ENCODE measurements at places on chromosomes 1 and 21.

DNA sequence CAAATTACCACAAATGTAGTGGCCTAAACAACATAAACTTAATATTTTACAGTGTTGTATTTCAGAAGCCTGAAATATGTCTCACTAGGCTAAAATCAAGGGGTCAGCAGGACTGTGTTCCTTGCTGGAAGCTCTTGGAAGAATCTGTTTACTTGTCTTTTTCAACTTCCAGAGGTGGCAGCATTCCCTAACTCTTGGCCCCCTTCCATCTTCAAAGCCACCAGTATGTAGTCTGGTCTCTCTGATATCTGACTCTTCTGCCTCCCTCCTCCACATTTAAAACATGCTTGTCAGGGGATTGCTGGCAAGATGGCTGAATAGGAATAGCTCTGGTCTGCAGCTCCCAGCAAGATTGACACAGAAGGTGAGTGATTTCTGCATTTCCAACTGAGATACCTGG is 567.5 kb downstream of the PLA2G4A start:
- DNase-seq = no peak

DNA sequence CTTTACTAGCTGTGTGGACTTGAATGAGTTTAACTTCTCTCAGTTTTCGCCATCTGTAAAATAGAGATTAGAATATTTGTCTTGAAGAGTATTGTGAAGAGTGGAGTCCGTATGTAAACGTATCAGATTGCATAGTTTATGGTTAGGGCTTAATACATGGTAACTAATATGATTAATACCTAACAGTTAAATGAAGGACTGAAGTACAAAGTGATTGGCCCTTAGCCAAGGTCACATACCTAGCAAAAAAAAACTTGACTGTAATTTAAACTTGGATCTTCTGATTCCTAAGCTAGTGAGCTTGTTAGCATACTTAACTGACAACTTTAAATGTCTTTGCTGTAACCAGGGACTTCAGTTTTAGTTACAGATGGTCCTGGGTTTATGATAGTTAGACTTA is 1.9 kb downstream of the GIPC2 start:
- no peak for DNase-seq

DNA sequence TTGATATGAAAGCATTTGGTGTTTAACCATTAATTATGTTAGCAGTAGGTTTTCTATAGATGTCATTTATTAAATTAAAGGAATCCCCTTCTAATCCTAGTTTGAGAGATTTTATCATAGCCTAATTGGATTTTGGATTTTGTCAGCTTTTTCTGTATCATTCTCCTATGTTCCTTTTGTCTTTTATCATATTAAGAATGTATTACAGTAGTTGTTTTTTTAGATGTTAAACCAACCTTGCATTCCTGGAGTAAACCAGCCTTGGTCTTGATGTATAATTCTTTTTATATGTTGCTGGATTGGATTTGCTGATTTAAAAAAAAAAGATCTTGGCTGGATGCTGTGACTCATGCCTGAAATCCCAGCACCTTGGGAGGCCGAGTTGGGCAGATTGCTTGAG is 5.6 kb downstream of the SETDB1 start:
- DNase-seq = no peak

DNA sequence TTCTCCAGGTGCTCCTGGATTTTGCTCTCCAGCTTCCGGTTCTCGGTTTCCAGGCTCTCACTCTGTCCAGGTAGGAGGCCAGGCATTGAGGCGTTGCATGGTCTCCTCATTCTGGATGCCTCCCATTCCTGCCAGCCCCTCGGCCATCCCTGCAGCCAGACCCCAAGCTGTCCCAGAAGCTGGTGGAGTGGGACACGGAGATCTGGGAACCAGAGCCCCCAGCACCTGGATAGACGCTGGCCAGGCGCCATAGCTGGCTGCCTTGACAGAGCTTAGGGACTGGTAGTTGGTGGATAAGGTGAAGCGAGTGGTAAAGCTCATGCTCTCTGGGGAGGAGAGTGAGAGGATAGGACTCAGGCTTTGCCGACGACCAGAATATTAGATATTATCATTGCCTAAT is 29.6 kb downstream of the RAP1A start:
- no peak for DNase-seq

DNA sequence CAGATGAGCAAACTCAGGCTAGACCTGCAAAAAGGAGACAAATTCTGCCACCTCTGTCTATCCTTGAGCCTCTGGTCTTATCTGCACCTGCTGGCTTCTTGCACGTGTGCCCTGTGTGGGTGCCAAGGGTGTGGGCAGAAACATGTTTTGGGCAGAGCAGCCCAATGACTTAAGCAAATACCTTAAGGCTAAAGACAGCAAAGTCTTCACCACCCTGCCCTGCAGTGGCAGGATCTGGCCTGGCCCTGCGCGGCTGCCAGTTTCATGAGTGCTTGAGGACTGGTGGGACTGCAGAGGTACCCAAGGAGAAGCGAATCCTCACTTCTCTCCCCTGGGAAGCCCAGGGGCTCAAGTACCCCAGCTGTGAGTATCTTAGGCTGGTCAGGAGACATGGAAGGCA is 3.8 kb upstream of the SLC26A9 start:
- DNase-seq = no peak

DNA sequence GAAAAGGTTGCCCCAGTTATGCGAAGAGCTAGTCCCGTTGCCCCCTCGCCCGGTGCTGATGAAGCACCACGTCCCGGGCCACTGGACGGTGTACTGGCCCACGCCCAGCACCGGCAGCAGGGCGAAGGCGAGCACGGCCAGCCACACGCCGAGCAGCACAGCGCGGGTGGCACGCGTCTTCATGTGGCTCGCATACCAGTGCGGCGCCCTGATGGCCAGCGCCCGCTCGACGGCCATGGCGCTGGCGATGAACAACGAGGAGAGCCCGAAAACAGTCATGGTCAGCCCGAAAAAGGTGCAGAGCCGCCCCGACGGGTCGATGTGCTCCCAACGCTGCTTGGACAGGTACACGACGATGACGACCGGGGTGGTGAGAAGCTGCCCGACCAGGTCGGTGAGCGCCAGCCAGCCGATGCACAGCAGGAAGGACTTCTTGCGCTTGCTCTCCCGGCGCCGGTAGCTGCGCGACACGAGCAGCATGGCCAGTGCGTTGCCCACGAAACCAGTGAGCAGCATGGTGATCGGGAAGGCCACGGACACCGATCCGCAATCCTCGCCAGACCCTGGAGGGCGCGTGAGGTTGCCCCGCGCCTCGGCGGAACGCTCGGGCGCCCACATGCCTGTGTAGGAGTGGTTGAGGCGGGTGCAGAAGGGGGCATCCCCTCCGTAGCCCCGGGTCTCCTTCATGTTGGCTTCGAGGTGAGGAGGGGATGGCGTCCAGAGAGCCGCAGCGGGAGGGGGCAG is 553 bp downstream of the PTGER3 start:
- DNase-seq = no peak

- DNase-seq = no peak
Measured at GRCh38 chr1:45884700-45885099, 81.3 kb downstream of the MAST2 start.

GRCh38 chr1:246492611-246493245 is 14.4 kb downstream of the SMYD3 start:
- no peak for DNase-seq

DNA sequence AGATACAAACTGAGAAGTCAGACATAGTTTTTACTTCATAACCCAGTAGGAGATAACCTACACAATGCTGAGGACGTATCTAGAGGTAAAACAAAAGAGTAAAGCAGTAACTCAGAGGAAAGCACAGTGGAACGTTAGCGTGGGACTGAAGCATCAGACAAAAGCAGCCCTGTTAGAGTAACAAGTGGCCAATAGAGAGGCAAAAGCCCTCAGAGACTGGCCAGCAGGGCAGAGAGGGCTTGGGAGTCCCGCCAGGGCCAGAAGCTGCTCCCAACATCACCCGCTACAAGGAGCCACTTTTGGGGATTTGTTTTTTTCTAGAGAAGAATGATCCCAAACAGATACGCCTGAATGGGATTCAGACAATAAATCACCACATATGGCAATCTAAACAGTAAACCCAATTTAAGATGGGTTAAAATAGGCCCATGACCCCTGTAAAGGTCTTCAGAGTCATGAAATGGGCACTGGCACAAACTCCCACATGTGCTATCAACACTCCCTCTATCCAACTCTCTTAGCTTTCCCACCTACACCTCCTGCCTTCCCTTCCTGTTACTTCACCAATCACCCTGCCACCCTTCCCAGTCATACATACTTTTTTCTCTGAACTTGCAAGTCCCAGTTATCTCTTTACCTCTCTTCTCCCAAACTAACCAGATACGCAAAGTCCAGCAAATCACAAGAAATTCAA is 17.2 kb downstream of the TADA1 start:
- no peak for DNase-seq

DNA sequence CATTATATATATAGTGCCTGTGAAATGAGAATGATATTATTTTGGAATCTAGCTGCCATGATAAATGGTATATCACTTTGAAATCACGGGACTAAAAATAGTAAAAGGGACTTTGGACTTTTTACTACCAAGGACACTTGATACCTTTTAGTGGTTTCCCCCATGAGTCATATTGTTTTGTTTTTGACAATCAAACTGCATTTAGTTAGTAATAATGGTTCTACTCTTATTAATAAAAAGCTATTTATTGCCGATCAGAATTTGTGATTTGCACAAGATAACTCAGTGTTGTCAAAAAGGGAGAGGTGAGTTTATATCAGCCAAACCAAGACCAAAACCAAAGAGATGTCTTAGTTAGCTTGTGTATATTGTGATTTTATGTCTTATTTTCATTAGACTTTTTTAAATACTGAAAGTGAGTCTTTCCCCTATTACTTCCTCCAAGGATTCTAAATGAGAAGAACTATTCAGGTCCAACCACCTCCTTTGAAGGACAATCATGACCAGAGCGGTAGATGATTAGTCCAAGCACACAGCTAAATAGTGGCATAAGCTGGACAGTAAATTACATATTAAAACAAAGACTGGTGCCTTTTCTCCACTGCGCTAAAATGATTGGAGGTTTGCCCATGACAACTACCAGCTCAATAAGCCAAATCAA is 281.7 kb upstream of the ESRRG start:
- no peak for DNase-seq

DNA sequence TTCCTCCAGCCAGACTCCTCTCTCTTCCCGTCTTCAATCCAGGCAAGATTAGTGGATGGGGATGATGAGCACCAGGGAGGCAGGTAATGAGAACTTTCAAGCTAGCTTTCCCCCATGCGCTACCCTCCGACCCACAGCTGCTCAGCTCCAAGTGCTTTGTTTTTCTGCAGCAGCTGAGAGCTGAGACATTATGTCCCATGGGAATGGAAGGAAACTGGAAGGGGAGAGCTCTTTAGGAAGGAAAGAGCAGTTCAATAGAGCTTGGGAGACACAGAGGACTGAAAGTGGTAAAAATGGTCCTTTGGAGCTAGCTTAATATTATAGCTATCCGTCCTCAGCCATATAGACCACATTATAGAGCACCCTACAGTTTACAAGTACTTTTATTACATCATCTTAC is 39.8 kb downstream of the RAB3B start:
- no peak for DNase-seq

DNA sequence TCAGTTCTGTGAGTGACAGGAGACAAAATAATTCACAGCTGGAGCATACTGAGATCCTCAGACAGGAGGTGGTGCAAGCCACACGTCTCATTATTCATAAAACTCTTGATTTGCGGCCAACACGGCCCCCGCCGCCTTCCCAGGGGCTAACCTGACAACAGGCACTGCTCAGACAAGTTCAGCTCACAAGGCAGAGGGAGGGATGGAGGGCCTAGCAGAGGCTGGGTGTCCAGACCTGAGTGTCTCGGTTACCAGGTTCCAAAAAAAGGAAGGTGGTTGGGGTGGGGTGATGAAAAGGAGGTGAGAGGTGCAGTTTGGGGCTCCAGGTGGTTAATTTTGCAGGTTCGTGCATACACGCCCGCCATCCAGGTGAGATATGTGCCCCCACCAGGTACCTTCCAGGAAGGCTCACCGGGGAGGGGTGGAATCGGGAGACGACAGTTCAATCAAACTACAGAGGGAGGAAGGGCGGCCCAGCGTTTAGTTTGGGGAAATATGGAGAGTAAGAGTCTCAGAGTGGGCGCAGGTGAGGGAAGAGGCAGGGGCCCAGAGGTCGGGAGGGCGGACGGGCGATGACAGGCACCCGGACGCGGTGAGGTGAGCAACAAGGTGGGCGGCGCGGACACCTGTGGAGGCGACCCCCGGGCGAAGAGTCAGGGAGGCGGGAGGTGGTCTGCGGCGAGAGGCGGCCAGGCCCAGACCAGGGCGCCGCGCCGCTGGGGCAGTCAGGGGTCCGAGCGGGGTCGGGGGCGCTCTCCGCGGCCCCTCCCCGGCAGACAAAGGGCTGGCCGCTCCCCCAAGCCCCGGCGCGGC is 629 bp downstream of the CTNNBIP1 start:
- no peak for DNase-seq

DNA sequence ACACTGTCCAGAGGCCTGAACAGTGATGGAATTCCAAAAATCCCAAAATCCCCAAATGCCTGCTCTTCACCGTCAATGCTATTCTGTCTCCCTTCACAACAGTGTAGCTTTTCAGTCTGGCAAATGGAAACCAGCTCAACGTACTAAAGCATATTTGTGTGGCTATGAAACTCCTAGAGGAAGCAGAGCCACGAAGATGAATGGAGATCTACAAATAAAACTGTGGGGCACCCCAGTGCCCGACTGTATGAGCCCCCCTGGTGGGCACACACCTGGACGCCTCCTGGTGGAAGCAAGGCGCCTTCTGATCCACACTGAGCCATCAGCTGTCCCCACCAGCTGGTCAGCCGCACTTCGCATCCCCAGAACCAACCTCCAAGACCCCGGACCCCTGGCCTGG is 129.1 kb upstream of the SOD1 start:
- no peak for DNase-seq

DNA sequence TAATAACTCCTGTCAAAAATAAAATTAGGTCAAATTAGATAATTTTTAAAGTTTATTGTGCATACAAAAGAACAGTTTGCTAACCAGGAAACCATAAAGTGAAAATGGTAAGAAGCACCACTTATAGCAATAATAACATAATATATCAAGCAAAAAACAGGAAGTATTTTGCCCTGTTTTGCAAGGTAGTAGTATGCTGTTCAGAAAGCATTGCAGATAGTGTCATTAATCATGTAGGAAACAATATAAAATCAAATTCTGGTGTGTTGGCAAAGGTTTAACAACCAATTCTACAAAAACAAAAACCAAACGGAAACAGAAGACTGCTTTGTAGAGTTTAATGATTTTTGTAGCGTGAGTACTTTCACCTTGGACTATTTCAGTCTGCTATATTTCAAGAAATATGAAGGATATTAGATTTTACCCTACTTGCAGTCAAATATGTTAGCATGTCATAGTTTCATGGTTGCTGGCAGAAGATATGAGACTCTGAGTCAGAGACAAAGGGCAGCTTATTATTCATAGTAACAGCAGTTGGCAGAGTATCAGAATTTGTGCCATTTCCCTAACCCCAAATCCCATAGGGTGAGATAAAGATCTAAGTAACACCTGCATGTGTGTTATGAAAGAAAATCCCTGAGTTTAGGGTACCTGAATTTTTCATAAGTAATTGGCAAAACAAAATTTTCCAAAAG is 729.0 kb upstream of the BRINP3 start:
- DNase-seq = no peak
